ENCODE measurements at places on chromosomes 1 and 21.

DNA sequence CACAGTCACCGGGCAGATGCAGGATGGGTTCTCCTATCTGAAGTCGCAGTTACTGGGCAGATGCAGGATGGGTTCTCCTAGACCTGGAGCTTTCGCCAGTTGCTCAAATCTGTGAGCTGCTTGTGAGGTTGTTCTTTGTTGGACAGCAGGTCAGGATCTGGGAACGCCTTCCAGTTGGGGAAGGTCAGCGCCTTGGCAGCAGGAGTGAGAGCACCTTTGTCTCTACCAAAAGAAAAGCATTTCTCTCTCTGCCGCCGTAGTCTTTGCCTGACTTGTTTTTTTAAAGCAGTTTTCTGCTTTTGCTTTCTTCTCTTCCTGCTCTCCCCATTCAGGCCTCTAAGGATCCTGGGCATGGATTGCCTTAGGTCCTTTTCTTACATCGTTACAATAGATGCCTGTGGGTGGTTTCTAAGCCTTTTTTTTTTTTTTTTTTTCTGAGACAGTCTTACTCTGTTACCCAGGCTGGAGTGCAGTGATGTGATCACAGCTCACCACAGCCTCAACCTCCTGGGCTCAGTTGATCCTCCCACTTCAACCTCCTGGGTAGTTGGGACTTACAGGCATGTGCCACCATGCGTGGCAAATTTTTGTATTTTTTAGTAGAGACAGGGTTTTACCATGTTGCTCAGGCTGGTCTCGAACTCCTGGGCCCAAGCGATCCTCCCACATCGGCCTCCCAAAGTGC is 15.7 kb downstream of the PEX14 start:
- no peak for DNase-seq

DNA sequence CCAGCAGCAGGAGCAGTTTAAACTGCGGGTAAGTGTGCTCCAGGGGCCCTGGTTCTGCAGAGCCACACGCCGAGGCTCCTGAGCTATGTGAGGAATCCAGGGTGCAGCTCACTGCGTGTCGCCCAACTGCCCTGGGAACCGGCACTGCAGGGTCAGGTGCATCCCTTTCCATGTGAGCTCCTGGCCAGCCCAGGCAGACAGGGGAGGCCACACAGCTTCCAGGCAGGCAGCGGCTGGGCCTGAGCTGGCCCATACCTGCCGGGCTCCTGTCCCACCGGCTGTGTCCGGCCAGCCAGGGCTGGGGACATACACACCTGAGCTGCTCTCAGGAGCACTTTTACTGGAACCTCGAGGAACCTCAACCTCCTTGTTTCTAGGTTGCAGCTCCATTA is 18.6 kb upstream of the COL18A1 start:
- no peak for DNase-seq

GRCh38 chr1:85124091-85124490 is 75.8 kb upstream of the MCOLN3 start:
- DNase-seq: no peak

- no peak for DNase-seq
These were observed 3.0 kb upstream of the PPIE start for GRCh38 chr1:39735731-39736130.

DNA sequence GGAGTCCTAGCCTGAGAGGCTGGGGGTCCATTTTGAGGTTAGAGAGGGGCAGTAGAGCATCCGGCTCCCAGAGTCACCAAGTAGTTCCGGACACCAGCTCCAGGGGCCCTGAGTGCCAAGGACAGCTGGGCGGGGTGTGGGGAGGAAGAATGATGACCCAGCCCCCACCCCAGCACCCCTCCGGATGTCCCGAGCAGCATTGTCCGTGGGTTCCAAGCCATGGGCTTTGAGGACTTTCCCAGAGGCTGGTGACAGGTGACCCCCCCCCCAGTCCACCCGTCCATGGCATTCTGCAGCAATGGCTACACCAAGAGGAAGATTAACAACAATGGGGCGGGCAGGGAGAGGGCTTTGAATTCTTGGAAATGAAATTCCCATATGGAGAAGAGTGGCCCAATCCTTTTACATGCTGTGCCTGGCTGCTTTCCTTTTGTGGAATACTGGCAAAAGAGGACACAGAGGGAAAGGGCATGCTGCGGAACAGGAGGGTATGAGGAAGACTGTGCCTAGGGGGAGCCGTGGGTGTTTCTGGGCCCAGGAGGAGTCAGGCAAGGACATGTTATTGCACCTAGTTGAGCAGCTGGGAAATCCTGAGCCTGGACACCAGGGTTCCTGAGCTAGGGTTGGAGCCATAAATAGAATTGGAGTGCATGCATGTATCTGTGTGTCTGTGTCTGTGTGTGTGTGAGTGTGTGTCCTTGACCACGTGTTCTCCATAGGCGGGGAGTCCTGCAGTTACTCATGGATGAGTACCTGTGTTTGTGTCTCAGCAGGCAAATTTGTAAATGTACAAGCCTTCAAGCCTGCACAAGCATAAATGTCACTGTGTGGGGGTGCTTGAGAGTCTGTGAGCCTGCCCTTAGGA is 956 bp downstream of the ATP1A2 start:
- peak; percentile 30 for DNase-seq

- no peak for DNase-seq
These were observed 304.5 kb downstream of the TTLL7 start for GRCh38 chr1:83694449-83694848.

DNA sequence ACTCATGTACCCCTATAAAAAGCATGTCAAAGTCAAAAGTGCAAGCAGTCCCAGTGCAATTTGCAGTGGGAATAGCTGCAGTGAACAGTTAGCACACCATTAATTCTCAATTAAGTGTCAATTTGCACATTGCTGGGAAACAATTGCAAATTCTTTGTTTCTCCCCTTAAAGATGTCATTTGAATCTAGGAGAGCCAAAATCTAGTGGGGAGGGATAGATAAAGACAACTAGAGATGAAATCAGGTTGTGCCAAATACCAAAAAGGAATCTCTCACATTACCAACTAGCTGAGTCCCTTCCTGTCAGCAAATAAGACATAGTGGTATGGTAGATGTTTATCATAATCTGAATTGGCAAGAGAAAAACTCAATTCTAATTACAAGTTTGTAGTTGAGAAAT is 330.7 kb downstream of the NUF2 start:
- no peak for DNase-seq

DNA sequence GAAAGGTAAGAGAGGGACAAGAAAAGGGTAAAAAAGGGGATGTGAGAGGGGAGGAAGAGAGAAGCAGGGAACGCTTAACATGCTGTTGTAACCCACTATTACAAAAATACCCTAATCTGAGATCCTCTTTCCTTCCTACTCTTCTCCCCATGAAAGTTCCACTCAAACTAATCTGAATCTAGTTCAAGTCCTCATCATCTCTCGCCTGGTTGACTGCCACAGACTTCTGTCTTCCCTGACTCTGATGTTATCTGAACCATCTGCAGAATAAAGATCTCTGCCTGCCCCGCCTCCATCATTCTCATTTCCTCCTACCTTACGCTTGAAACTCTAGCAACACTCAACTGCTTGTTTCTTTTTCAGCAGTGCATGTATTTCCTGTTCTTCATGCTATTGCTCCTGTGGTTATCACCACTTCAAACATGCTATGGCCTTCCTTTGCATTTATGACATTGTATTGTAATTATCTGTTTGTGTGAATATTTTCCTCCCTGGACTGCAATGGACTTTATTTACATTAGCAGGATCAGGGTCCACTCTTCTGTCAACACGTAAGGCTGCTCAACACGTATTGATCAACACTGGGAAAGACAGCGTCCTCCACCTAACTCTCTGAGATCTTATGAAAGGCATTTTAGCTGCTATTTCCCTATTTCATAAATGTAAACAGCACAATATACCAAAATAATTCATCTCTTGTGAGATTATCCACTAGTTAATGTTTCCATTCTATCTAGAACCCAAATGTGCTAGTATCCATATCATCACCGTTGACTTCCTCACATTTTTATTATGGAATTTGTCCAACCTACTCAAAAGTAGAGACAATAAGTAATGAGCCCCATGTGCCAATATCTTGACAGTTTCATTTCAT is 215.5 kb upstream of the USP25 start:
- DNase-seq: no peak

DNA sequence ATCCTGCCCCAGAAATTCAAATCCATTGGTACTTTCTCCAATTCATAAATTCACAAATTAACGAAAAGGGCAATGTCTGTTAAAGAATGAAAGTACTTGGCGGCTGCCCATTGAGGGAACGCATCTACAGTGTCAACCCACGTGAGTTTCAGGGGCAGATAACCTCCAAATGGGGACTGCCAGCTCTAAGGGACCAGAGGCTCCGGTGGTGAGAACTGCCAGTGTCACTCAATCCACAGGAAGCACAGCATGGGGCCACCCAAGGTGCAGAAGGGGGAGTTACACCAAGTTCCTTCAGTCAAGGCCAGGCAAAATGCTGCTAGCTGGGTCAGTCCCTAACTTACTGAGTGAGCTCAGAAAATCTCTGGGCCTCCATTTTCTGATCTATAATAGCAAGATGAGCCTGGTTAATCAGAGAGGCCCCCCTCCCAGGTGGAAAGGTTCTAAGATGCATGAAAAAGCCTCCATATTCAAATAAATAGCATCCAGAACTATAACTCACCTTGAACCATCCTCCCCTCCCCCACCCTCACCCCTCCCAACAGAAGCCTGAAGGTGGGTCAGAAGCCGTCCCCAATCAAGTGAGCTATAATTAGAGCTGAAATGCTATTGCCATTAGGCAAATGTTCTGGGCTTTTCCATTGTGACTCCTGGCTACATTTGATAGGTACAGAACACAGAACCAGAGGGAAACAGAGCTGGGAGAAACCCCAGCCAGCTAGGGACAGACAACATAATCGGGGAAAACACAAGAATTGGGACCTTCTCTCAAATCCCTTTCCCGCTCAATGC is 41.7 kb downstream of the LRP8 start:
- no peak for DNase-seq

DNA sequence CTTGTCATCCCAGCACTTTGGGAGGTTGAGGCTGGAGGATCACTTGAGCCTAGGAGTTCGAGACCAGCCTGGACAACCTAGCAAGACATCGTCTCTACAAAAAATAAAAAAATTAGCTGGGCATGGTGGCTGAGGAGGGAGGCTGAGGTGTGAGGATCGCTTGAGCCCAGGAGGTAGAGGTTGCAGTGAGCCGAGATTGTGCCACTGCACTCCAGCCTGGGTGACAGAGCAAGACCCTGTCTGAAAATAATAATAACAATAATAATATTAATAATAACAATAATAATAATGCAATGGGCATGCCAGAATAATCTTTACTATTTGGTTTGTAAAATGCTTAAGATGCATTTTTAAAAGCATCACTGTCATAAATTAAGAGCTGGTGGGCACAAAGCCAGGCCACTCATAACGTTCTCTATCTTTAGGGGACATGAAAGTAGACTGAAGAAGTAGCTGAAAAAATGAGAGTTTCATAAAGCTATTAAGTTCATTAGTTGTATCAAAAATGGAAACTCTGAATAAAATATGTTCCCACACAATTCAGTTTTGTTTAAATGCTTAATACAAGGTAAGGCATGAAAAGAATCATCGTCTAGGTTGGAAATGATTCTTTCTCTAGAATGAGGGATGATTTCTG is 51.6 kb upstream of the ITPKB start:
- no peak for DNase-seq

DNA sequence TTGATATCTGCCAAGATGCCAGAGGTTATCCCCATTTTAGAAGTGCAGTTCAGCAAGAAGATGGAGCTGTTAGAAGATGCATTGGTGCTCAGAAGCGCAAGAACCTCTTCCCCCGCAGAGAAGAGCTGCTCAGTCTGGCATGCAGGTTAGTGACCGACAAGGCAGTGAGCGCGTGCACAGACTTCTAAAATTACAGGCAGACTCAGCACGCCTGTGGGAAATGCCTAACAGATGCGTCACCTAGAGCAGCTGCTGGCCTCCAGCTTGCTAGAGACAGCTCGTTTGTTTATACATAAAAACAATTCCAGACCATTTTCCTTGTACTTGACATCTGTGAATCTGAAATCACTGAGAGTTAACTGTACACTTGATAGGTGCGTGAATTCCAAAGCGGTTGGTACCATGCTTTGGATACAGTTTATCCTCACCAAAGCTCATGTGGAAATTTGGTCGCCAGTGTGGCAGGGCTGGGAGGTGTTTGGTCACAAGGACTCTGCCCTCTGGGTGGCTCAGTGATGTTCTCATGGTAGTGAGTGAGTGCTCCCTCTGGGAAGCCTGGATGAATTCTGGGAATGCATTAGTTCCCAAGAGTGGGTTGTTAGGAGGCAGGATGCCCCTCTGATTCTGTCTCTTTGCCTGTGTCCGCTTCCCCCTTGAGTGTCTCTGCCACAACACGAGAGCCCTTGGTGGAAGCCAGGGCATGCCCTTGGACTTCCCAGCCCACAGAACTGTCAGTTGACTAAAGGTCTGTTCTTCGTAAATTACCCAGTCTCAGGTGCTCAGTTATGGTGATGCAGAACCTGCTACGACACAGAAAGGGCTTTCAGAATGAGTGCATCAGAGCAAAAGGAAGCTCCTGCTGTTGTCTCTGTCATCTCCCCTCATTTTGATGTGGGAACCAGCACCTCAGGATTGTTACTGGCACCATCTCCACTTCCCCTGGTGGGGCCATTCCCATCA is 24.4 kb downstream of the SNAP47 start:
- DNase-seq: peak; percentile 99

GRCh38 chr1:160222546-160222945 is 17.4 kb downstream of the PEA15 start:
- DNase-seq: no peak

DNA sequence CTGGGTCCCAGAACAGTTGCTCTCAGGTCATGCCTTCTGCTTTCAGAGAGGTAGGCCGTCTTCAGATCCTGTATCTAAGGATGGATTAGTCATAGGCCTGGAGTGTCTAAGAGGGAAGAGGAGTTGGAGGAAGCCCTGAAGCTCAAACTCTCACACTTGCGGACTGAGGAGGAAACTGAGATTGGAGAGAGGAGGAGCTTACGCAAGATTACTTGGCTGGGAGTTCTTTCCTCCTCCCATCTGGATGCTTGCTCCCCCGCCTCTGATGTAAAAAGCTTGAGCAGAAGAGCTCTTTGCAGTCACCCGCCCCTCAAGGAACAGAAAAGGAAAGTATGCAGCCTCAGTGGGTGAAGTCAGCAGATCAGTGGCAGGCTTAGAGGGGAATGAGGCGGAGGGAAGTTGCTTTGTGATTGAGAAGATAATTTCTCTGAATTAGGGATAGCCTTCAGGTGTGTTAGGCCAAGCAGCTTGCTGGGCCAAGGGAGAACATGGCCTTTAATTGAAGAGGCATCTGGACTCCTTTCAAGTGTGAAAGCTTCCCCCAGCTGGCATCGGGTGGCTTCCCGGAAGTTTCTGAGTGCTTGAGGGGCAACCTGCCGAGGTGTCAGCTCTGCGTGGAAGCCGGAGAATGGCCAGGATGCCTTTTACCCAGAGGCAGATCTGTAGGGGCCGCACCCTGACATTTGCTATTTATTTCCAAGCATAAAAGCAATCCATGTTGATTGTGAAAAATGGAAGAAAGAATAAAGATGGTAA is 6.6 kb downstream of the ADORA1 start:
- DNase-seq: peak; percentile 43

- no peak for DNase-seq
These were observed 34.0 kb downstream of the ASTN1 start for GRCh38 chr1:177130451-177130945.

DNA sequence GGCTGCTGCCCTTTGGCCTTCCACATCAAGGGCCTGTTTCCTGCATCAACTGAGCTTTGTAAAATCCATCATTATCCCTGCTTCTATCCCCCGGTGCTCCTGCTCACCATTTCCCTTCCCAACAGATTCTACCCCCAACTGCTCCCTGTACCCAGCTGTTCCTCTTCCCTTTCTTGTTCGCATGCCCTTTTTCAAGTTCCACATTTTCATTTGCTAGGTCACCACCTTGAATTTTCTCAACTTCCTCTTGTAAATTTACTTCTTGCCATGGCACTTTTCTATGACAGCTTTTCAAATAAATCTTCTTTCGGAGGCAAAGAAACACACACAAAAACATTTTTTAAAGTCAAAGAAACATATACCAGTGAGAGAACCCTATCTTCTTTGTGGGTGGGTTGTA is 330.5 kb upstream of the ADGRL2 start:
- no peak for DNase-seq

Data from iris pigment epithelial cell (primary cell).